ENCODE measurements at places on chromosomes 11 and 22.
A peak's percentile ranks its signal among the peaks of the same experiment; 100 is the strongest.

GRCh38 chr11:102497061-102497460, 33.5 kb downstream of the MMP7 start:
- DNase-seq = no peak

- DNase-seq = no peak
Measured at GRCh38 chr11:8867035-8867434, 44.0 kb upstream of the AKIP1 start.

- DNase-seq = peak; percentile 72
Measured at GRCh38 chr22:42074132-42074811, at the start of gene PHETA2. Gene PHETA2, plus strand, starts transcription at chr22:42074248. Its CDS starts 3,046 bp downstream, at chr22:42077294.

DNA sequence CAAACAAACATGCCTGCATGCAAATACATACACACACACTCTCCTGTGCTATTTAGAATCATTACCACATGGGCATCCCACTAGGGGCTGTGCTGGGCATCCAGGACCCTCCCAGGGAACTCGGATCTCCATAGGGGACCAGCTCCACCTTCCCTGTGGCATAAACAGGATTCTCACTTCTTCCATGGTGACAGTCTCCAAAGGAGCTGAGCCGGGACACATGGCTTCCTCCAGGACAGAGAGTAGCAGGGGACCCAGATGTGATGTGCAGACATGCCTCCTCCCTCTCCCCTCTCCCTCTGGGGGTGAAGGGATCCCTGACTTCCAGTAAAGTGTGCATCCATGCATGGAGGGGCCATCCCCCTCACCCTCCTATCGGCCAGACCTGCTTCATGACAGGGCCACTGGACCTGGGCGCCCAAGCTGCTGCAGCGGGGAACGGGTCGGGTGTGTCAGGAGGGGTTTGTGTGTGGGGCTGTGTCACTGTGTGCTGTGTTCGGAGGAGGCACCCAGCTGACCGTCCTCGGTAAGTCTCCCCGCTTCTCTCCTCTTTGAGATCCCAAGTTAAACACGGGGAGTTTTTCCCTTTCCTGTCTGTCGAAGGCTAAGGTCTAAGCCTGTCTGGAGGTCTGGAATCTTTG, 33.4 kb downstream of the IGLL5 start:
- DNase-seq = no peak

- DNase-seq = no peak
Measured at GRCh38 chr11:65301491-65302329, 13.0 kb upstream of the CDC42EP2 start.

GRCh38 chr11:111954154-111954553, 17.0 kb downstream of the DIXDC1 start:
- DNase-seq = no peak

DNA sequence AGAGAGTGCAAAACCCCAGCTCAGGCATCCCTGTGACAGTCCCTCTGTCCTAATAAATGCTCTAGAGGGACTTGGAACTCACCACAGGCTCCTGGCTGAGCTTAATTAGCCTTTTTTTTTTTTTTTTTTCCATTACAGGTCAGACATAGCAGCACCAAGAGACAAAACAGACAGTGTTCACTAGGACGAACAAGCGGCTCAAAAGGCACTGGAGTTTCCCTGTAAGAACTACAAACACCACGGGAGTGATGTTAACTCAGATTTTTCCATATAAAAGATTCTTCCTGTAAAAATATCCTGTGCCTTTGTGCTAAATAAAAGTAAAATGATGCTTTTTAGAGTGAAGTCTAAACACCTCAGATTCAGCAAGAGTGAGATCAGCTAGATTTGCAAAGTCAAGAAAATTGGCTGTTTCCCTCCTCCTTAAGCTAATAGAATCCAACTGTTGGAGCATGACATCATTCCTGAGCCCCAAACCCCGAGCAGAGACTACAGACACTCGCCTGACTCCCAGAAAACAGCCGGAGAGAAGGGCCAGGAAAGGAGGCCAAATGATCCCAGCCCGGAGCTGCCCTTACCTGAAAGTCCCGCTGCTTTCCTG, 101.0 kb upstream of the AKIP1 start:
- DNase-seq = no peak

DNA sequence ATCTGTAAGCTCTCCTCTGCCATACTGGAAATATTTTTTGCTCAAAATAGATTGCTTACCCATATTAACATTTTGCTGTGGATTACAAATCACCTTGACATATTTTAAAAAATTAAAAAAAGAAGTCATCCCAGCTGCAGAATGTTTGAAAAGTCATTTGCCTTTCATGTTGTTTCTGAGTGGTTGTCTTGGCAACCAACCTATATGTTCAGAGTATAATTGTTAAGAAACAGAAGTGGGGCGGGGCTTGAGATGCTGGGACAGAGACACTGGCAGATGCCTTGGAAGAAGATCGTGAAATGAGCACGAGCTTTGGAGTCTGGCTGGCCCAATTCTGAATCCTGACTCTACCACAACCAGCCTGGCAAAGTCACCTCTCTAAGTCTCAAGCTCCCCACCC, 348.2 kb downstream of the LARGE1 start:
- no peak for DNase-seq

GRCh38 chr22:37309211-37310074, 27.1 kb downstream of the CYTH4 start:
- DNase-seq = peak; percentile 79

- no peak for DNase-seq
Measured at GRCh38 chr11:106177311-106177710, 99.8 kb downstream of the AASDHPPT start.

- no peak for DNase-seq
Measured at GRCh38 chr11:96036863-96037262, 113.0 kb upstream of the MTMR2 start.

DNA sequence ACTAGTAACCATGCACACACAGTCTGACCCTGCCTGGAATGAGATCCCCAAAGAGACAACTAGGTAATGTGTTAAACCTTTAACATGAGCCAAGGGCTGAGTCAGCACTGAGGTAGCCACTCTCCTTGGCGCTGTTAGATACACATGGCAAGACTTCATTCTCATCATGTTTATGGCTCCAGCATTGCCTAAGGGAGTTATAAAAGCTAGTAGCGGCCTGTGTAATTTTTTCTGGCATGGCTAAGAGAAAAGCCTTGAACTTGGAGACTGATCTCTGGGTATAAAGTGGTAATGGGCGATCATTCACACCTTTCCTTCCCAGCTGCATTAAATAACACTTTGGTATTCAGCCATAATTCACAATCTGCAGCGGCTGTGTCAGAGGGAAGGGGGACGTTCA, 779.7 kb upstream of the LRRC4C start:
- no peak for DNase-seq

DNA sequence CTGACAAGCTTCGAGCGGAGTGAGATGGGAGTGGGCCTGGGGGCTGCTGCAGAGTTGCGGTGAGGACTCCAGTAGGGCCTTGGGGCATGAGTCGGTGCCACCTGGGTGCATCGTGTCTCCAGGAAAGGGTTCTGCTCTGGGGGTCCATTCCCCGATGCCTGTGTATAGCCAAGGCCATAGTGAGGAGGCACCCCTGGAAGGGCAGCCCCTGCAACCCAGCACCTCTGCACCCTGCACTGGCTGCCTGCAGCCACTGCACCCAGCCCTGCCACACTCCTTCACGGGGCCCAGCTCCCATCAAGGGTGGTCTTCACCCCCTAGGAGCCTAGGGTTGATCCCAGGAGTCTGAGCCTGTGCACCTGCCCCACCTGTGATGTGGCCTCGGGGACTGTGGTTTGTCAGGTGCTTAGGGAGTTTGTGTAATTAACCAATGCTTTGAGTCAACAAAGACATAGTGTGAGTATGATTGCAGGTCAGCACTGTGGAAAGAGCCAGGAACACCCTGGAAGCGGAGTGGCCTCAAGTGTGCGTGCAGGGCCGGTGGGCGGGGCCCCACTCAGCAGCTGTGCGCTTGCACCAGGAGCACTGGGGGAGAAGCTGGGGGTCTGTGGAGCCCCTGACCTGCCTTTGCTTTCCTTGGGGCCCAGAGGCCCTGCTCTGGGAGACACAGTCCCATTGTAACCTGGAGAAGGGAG, 1299.3 kb downstream of the BRD1 start:
- no peak for DNase-seq

GRCh38 chr22:43476751-43477725, 65.2 kb downstream of the MPPED1 start:
- no peak for DNase-seq

DNA sequence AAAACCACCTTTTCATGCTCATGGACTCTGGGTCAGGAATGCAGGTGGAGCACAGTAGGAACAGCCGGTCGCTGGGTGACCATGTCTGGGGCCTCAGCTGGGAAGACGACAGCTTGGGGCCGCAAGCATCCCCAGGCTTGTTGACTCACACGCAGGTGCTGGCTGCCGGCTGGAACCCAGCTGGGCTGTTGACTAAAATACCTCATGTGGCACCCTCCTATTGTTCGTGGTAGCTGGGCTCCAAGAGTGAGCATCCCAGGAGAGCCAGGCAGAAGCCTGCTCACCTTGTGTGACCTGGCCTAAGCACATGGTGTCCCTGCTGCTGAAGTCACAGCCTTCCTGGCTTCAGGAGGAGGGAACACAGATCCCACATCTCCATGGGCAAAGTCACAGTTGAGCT, 9.4 kb downstream of the DPP3 start:
- DNase-seq = no peak

- DNase-seq = no peak
Measured at GRCh38 chr22:20738394-20739089, 35.4 kb upstream of the SERPIND1 start.

DNA sequence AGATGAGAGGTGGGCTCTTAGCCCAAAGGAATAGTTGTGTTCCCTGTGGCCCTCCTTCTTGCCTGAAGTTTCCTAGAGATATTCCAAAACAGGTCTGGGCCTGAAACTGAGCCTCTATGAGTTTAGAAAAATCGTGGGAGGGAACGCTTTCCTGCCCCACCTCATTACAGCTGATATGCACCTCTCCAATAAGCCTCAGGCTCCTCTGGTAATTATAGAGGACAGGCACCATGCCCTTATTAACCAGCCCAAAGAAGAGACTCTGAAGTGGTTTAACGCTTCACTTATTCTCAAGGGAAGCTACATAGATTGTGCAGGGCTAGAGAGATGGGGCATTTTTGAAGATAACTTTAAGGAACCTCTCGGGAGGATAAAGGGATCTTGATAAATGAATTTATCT, 3.4 kb upstream of the MPZL2 start:
- DNase-seq = no peak

- DNase-seq = no peak
Measured at GRCh38 chr11:124807201-124807600, 7.0 kb upstream of the MSANTD2 start.

DNA sequence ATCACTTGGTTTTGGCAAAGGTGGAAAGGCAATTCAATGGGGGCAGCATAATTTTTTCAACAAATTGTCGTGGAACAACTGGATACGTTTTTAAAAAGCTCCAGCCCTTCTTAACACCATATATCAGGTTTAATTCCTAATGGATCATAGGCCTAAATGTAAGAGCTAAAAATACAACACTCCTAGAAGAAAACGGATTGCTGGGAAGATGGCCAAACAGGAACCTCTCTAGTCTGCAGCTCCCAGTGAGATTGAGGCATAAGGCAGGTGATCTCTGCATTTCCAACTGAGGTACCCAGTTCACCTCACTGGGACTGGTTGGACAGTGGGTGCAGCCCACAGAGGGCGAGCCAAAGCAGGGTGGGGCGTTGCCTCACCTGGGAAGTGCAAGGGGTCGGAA, 32.4 kb upstream of the SCGB1D1 start:
- DNase-seq = no peak

GRCh38 chr11:11036848-11037732, 179.2 kb upstream of the ZBED5 start:
- DNase-seq = no peak

- DNase-seq = peak; percentile 14
Measured at GRCh38 chr11:32334822-32335221, 100.5 kb downstream of the WT1 start.

- no peak for DNase-seq
Measured at GRCh38 chr11:102438311-102439062, 14.1 kb downstream of the TMEM123 start.

DNA sequence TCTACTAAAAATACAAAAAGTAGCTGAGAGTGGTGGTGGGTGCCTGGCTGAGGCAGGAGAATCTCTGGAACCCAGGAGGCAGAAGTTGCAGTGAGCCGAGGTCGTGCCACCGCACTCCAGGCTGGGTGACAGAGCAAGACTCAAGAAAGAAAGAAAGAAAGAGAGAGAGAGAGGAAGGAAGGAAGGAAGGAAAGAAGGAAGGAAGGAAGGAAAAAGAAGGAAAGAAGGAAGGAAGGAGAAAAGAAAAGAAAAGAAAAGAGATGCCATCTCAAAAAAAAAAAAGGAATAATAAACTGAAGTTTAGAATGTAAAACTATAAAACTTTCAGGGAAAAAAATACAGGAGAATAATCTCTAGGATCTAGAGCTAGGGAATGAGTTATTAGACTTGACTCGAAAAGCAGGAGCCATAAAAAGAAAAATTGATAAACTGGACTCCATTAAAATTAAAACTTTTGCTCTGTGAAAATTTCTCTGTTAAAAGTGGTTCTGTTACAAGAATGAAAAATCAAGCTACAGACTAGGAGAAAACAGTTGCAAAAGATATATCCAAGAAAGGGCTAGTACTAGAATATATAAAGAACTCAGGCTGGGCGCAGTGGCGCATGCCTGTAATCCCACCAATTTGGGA, 13.4 kb upstream of the SEPTIN5 start:
- no peak for DNase-seq

- DNase-seq = no peak
Measured at GRCh38 chr11:41222236-41222635, 237.2 kb downstream of the LRRC4C start.

DNA sequence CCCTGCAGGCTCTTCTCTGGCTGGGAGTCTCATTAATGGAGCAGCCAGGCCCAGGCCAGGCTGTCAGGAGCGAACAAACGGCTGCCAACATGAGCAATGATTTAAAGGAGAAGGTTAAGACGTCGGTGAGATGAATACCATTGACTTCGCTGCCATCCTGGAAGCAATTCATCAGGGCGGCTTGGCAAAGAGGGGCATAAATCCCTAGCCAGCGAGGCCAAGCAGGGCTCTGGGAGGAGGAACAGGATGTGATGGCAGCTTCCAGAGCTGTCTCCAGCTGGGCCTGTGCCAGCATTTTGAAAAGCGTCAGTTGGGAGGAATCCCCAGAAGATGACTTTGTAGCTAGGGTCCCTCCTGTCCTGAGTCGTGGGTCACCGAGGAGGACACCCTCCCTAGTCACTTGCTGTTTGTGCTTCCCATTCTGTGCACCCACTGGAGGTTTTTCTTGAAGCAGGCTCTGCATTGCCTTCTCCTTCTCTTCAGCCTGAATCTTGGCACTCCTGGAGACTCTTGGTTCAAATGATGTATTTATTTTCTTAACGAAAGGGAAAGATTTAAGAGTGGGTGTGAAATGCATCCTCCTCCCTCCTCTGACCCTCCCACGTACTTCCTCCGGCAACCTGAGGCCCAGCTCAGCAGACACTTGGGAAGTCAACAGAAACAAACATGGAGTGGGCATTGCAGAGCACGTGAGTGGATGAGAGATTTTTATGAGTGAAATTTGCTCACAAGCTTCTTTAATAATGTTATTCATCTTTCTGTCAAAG, 476.3 kb upstream of the CADM1 start:
- no peak for DNase-seq

DNA sequence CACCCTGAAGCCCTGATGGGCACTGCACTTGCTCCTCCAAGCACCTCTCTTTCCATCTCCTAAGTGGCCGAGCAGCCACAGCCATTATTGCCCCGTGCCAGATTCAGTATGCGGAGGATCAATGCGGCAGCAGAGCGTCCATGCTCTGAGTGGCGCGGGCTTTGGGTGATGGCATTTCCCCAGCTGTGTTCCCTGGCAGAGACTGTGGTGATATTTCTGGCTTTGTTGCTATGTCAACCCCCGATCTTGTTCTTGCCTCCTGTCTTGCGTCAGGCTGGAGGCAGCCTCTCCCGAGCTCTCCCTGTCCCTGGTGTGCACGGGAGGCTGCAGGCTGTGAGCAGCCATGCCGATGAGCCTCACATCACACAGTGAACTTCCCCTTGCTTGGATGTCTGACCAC, 1018.6 kb downstream of the TBC1D22A start:
- no peak for DNase-seq

GRCh38 chr11:71221821-71222220, 30.6 kb downstream of the SHANK2 start:
- no peak for DNase-seq
